ENCODE measurements at places on chromosomes 12 and 14.

DNA sequence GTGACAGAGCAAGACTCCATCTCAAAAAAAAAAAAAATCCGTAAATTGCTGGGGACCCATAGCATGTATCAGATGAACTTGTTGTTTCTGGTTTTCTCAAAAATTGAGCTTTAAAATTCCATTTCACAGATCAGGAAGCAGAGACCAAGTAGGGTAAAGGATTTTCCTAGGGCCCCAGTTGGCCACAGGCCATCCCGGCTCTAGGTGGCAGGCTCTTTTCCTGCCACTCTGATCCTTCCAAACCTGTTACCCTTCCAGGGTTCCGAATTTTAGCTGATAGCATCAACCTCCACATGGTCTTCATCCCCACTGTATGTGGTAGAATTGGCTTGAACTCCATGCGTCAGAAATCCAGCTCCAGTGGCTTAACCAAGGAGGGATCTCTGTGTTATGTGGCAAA lies 36.1 kb upstream of the BDKRB2 start:
- DNase-seq, result no peak

DNA sequence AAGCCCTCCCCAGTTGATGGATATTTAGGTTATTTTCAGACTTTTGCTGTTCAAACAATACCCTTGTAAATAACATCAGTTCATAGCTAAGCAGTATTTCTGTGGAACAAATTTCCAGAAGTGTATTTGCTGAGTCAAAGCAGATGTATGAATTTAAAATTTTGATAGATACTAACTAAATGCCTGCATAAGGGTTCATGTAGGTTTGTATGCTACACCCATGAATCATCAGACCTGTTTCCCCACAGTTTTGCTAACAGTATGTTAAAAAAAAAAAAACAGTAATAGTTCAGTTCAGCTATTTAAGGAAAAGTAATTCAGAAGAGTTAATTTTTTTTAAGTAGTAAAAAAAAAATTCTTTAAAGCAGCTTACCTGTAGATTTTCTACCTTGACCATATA lies 236.1 kb upstream of the DIO2 start:
- no peak for DNase-seq

DNA sequence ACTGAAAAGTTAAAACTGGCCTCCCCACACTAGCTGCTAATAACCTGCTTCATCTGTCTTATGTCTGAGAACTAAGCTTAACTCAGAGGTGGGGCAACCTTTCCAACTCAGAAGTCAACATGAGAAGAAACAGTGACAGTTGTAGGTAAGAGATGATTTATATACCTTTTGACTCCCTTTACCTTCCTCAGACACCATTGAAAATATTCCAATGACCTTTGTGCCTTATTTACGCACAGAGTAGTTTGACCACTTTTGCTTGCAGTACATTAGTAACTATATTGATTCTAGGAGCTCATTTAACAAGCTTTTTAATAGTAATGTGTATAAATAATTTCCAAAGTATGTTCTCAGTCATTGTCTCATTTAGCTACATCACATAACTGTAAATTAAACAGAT lies 77.6 kb downstream of the ALX1 start:
- no peak for DNase-seq

DNA sequence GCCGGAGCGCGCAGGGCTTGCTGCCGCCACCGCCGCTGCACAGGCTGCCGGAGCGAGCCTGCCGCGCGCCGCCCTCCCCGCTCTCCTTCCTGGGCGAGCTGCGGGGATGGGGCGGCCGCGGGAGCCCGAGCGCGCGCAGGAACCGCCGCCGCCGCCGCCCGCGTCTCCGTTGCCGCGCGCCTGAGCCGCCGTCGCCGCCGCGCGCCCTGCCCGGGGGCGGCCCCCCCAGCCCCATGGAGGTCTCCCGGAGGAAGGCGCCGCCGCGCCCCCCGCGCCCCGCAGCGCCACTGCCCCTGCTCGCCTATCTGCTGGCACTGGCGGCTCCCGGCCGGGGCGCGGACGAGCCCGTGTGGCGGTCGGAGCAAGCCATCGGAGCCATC lies 352 bp downstream of the PLXNC1 start:
- DNase-seq, result no peak

DNA sequence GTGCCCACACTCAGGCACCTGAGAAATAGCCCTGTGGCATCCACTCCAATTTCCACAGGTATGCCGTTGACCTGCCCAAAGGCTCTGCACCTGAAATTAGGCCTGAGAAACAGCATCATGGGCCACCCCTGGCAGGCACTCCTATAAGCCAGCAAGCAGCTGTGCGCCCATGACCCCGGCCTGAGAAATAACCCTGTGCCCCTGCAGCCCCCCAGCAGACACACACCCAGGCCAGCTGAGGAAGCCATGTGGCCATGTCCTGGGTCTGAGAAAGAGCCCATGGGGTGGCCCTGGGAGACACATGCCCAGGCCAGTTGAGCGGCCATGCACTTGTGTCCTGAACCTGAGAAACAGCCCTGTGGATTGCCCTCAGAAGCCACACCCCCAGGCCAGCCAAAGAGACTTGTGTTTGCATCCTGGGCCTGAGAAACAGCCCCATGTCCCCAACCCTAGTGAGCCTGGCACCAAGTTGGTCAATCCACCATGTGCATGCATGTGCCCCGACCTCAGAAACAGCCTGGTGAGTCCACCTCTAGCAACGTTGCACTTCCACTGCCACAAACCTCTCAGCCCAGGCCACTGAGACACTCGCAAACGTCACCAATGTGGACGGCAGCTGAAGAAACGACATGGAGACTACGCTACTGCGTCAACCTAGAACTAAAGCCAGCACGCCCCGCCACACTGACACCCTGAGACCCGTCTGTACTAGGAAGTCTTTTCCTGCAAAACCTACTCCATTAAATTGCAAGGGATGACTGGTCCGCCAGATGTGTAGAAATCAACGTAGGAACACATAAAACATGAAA lies 411.9 kb downstream of the TMEM121 start:
- no peak for DNase-seq

DNA sequence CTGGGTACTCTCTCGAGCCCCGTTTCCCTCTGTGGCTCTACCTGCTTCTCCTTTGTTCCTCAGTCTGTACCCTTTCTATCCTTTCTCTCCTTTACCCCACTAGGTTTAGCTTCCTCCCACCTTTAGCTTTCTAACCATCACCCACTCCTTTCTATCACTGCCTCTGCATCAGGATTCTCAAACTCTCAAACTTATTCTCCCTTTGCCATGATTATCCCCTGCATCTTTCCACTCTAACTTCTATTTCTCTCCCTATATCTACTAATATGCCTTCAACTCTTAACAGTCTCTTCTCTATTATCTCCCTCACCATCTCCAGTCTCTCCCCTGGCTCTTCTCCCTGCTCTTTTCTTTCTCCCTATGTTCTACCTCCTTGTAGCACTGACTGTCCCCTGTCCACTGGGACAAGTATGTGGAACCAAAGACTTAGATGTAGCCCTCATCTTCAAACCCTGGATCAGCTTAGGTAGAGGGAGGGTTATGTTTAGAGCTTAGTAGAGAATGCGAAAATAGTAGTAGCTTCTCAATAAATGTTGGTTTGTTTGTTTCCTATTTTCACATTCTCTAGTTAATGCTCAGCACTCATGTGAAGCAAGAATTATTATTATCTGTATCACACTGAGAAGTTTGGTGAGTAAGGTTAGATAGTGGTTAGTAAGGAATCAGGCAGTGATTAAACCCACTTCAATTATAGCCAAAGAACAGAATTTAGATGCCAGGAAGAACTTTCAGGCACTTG lies 3.4 kb downstream of the GDF11 start:
- no peak for DNase-seq

DNA sequence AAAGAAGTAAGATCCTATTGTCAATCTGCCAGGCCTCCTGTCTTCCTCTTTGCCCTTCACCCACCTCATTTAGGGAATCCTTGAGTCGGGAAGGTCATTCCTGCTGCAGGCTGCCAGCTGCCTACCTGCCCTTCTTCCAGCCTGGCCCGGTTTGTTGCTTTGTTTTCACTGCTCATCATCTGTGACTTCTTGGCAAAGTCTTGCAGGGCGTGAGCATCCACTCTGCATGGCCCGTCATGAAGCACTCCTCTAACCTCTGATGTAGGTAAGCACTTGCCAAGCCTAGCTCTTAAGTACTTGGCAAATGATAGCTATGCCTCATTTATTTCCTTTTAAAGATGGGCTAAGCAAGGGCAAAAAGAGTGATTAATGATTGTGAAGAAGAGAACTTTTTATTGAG lies 192.8 kb downstream of the NRXN3 start:
- no peak for DNase-seq

DNA sequence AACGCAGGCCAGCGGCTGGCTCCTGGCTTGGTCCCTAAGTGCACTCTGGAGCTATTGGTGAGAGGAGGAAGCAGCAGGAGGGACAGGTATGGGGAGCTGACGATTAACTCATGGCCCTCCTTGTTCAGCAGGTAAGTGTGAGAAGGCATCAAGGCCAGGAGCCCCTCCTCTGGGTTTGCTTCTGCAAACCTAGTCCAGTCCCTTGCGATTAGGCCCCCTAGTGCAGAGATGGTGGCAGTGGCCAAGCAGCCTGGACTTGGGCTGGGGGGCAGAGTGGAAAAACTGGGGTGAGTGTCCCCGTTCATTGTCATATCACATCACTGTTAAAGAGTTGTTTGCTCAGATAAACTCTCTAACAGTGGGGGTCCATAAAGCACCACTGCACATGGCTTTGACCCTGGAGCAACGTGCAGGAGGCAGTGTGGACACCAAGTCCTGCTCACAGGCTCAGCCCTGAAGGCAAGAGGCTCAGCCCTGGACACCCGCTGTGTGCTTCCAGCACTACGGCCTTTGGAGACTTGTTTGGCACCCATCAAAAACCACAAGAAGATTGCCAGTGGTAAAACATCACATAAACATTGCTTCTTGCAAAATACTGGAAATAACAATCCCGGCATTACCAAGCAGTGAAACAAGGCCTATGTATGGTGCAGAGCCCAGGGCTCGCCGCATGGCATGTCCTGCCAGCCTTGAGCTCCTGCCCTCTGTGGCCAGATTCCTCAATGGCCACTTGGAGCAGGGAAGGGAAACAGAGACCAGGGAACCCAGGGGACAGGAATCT lies 184.3 kb upstream of the RTL1 start:
- DNase-seq, result no peak

GRCh38 chr12:11920231-11920630 lies 150.5 kb upstream of the BCL2L14 start:
- no peak for DNase-seq

GRCh38 chr14:46108228-46108627 lies 543.4 kb downstream of the RPL10L start:
- DNase-seq, result no peak

GRCh38 chr12:119060847-119061796 lies 79.8 kb downstream of the SRRM4 start:
- DNase-seq, result no peak

DNA sequence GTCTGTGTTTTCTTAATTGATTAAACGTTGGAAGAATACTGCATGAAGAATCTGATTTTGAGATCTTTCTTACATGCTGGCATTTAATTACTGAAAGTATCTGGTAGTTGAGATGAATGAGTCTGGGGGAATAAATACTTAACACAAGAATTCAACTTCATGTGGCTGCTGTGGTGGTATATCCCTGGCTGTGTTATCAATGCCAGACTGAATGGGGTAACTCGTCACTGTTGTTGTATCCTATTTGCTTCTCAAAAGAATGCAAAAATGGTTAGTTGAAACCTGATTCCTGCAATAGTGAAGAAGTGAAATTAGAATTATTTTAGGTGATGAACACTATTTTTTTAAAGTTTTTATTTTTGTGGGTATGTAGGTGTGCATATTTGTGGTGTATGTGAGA lies 72.5 kb downstream of the HMGA2 start:
- no peak for DNase-seq

GRCh38 chr12:116777245-116777644 lies 39.1 kb downstream of the RNFT2 start:
- DNase-seq, result no peak

GRCh38 chr12:41184864-41185263 lies 3.3 kb upstream of the PDZRN4 start:
- no peak for DNase-seq

- DNase-seq, result no peak
Measured at GRCh38 chr14:85468816-85469215, 61.1 kb upstream of the FLRT2 start.

DNA sequence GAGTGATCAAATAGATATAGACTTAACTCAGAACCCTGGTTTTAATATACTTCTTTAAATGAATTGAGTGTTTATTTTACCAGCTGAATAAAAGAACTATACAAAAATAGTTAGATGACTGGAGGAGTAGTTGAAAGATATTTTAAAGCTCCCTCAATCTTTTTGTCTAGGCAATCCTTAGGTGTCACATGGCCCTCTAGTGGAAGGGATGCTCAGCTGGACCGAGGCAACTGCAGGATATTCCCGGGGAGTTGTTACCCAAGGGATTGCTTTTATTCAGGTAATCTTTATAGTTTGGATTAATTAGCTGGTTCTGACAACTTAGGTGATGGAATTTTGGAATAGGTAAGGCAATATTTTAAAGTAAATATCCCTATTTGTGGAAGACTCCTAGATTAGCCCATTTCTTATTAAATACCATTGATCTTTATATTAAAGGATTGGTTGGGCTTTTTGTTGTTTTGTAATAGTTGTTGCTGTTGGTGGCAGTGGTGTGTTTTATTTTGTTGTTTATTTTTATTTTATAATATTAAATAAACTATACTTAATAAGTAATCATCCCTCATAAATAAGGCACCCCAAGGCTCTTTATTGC lies 57.1 kb downstream of the ZDHHC17 start:
- DNase-seq, result no peak

GRCh38 chr12:98696036-98696646 lies 51.1 kb downstream of the APAF1 start:
- no peak for DNase-seq

GRCh38 chr12:115922952-115923564 lies 354.4 kb downstream of the MED13L start:
- DNase-seq, result no peak

- no peak for DNase-seq
Measured at GRCh38 chr12:15852383-15852782, 29.8 kb upstream of the STRAP start.

DNA sequence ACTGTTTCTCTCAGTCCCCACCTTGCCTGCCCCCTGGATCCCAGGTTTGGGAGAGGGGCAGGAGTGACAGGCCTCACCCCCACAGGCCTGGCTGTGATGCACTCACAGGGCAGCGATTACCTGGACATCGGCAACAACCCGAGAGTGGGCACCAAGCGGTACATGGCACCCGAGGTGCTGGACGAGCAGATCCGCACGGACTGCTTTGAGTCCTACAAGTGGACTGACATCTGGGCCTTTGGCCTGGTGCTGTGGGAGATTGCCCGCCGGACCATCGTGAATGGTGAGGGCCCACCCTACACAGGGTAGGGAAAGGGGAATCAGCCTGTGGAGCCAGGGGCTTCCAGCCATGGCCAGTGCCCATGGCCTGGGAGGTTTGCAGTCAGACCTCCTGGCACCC lies 8.6 kb downstream of the ACVRL1 start:
- no peak for DNase-seq
